ENCODE measurements at places on chromosomes 12 and 14.

DNA sequence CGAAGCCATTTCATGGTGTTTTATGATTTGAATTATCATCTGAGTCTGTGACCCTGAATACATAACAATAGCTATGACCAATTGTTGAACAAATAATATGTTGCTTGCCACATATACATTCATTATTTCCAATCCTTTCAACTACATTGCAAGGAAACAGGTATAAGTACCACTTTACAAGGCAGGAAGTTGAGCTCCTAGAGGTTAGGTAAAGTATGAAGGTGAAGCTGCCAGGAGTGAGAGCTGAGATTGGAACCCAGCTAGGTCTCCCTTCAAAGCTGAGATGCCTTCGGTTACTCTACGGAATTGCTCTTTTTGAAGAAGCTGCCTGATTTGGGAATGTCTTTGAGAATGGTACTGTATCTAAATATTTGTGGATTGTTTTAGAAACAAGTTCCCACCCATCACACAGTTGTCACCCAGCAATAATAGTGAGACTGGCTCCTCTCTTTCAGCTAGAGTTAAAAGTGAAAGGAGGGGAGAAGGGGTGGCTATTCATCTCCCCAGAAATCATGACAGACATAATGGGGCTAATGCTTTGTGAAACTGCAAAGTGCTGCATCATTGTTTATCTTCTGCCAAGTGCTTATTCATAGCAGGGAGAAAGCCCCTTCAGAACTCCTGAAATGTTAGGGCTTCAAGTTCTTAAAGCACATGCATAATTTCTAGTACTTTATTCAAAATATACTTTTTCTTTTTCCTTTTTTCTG lies 75.9 kb upstream of the AMIGO2 start:
- DNase-seq: peak; percentile 23

- no peak for DNase-seq
Measured at GRCh38 chr12:15883536-15883935, 1.3 kb downstream of the STRAP start.

DNA sequence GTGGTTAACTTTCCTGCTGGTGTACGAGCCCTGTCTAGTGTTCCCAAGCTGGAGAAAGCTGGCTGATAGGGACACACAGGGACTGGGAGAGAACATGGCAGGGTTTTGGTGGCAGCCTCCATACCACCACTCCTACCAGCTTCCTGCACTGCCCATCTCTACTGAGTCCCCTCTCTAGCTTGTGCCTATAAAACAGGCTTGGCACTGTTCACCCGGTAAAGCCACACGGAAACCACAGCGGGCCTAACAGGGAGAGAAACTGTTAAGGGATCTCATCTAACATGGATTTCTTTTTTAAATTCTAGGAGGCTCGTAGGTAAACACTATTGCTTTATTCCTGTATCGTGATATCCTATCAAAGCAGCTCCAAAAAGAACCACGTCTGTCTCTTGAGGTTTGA lies 204.7 kb downstream of the TTC7B start:
- peak; percentile 23 for DNase-seq

- DNase-seq: no peak
Measured at GRCh38 chr12:111359231-111359913, 9.5 kb downstream of the PHETA1 start.

DNA sequence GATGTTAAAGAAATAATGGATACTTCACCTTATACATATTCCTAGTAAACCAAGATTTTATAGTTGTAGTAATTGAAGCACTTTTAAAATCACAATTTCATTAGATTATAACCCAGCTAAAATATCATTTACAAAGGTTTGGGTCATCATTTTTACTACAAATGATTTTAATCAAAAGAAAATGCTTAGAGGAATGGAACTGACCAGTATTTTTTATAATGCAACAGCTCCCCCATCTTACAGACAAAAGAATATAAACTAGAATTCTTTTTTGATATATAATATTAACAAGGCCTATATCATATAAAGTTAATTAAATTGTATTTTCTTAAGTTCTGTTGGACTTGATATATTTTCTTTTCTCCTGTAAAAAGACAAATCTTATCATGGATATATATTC lies 20.4 kb upstream of the LRFN5 start:
- no peak for DNase-seq

DNA sequence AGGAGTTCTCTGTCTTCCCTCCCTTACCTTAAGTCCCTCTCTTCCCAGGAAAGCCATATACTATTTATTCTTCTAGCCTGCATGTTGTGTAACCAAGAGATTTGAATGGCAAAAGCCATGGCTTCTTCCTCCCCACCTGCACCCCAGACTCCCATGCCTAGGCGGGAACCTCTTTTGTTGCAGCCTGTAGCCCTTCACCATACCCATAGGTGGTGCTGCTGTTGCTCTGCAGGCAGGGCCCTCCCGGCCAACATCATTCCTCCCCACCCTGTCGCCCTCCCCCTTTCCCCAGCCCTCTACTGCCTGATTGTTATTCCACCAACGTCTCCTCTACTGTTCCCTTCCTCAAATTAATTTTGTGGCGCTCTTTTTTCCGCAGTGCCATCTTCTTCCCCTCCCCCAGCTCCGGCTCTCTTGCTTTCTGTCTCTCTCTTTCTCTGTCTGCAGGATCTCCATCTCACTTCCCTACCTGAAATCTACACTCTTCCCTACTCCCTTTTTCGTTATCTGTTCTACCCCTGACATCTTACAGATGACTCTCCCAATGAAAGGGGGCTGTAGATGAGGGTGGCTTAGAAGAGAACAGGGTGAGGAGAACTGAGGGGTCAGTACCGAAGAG lies 13.8 kb downstream of the NGDN start:
- DNase-seq: no peak

- DNase-seq: no peak
Measured at GRCh38 chr12:27931390-27931789, 41.1 kb downstream of the PTHLH start.

GRCh38 chr12:84718906-84719305 lies 193.7 kb downstream of the SLC6A15 start:
- DNase-seq: no peak

- DNase-seq: no peak
Measured at GRCh38 chr12:57490126-57490525, 2.3 kb downstream of the MARS1 start.

DNA sequence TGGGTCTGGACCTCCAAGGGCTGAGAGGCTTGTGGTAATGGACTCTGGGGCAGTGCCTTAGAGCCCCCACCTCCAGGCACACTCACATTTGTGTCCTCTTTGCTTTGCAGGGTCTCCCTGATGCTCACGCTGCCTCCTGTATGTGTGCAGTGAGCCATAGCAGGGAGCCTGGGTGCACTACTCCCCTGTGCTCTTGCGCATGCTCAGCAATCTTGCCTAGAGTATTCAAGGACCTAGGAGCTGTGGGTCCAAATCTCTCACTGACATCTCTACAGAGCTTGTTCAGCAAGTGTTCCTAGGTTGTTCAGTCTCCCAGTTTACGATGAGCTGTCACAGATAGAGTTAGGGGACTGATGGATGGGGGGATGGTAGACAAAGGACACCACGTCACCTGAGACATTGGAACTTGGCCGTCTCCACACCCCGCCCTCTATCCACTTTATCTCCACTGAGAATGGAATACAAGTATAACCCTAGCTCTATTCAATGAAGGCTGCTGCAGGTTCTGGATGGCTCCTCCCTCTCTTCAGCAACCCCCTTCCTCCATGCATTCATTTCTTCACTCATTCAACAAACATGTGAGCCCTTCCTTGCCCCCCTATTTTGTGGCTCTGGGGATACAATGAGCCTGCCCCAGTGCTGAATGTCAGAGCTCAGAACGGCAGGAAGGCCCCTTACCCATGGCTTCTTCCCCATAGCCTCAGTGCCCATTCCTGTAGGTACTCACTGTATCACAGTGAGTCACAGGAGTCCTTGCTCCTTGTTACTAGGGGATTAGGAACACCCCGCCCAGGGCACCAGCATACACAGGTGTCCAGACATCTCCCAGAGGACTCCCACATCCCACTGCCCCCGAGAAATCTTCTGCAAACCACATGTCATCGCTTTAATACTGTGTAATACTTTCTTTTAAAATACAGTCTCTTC lies 31.2 kb downstream of the FIGNL2 start:
- DNase-seq: no peak

DNA sequence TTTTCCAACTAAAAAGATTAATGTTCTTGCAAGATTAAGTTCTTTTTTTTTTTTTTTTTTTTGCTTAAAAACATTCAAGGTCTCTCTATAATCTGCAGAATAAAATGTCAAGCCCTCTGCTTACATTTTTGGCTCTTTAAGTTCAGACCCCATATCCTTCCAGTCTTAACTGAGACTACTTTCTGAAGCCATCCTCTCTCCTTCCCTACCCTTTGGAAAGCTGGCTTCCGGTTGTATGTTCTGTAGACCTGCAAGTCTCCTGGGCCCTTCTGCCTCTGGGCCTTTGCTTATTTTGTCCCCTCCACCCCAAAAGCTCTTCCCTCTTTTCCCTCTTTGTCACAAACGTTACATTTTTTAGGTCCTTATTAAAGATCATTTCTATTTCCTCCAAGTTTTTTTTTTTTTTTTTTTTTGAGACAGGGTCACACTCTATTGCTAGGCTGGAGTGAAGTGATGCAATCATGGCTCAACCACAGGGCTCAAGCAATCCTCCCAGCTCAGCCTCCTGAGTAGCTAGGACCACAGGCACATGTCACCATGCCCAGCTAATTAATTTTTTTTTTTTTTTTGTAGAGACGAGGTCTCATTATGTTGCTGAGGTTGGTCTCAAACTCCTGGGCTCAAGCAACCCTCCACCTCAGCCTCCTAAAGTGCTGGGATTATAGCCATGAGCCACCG lies 46.5 kb downstream of the PTPRB start:
- no peak for DNase-seq

DNA sequence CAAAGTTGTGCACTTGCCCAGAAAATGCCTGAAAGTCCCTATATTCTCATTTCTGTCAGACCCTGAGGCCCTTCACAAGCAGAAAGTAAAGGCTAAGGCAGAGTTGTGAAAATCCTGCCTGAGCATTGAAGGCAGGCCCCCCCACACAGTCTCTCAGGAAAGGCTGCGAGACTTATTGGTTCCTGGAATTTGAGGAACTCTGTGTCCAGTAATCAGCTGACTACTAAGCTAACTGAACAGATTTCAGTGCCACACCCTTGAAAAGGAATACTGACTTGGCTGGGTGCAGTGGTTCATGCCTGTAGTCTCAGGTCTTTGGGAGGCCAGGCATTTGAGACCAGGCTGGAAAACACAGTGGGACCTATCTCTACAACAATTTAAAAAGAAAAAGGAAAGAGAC lies 21.1 kb upstream of the PPP2R5E start:
- no peak for DNase-seq

GRCh38 chr14:104051092-104051813 lies 34.2 kb upstream of the ASPG start:
- no peak for DNase-seq

DNA sequence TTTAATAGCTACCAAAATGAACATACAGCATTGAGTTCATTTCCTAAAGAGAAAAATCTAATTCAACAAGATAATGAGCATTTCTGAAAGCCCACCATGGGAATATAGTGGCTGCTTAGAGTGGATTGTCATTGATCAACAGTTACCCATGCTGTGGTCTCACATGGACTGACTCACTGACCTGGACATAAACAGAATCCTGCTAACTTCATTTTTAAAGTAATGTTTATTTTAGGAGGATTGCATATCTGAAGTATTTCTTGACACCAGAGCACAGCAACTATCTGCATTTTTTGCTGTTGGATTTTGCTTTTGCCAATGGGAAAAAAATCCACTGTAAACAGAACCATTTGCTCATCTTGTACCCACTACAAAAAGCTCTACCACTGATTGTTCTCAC lies 71.7 kb downstream of the KCNC2 start:
- DNase-seq: no peak

DNA sequence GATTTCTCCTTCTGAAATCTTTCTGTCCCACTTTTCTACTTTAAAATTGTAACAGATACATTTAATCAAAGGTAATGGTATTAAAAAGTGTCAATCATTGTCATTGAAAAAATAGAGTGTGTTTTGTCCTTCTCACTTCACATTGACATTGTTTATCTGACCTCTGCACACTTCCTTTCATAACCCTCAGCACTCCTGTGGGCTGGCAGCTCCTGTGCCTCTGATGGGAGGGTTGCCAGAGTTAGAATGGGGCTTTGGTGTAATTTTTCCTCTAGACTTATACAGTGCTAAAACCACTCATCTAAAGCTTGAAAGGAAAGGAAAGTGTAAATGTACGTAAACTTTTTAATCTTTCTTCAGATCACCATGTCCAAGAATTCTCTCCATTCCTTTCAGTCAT lies 23.7 kb downstream of the KCNA1 start:
- no peak for DNase-seq

DNA sequence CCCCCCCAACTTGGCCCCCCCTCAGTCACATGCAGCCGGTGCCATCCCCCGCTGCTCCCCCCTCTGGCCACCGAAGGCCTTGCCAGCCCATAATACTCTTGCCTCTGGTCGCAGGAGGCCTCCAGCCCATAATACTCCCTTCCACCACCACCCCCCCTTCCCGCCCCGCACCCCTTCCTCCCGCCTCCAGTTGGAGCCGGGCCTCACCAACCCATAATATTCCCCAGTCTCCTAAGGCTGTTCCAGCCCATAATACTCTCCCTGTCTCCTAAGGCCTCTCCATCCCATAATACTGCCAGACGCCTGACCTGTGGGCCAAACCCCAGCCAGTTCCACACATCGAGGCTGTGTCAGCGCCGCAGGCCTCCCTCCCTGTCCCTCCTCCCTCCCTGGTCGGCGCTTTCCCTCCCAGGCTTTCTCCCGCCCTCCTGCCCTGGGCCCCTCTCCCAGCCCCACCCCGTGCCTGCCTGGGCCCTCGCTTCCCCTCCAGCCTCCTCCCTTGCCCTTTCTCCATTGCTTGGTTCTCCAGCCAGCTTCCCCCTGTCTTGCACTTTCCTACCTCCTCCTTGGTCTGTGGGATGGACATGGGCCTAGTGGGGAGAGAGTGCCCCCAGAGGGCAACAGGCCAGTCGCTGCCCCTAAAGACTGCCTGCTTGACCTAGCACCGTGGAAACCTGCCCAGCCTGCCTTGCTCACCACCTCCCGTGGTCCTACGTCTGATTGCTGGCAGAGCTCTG lies 6.8 kb upstream of the CHD4 start:
- peak; percentile 93 for DNase-seq

- no peak for DNase-seq
Measured at GRCh38 chr12:26711072-26711471, 121.9 kb downstream of the ITPR2 start.

- DNase-seq: no peak
Measured at GRCh38 chr12:6182279-6182898, 17.8 kb upstream of the CD9 start.

GRCh38 chr12:2454601-2455177 lies 340.1 kb upstream of the FKBP4 start:
- no peak for DNase-seq

DNA sequence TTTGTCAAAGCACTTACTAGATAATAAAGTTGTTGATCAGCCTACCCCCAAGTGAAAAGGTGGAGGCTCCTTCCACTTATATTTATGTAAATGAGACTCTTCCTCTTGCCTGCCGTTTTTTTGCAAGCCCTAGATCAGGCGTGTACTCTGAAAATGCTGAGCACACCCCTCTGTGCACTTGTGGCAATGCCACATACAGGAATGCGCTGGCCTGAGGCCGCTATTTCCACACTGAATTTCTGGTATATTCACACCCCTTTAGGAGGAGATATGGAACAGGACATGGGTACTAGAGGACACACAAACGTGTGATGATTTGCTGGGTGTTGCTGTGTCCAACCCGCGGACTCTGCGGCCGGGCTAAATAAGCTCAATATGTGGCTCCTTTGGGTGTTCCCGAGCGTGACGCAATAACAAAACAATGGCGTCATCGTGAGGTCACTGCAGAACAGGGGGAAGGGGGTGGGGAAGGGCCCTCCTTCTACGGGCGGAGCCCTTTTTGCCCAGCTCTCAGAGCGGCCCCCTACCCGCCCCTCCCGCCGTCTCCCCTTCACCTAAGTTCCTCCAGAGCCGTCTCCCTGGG lies 554 bp upstream of the TSPAN31 start:
- peak; percentile 75 for DNase-seq
